ENCODE measurements at places on chromosomes 12 and 14. TPM values are rescaled to one million over a fixed set of nuclear protein-coding genes. Genes with fewer than 3 reads are reported as not detected.

Gene LHX5
- total RNA-seq: 1.5 TPM

Gene CLEC1B
- not detected for total RNA-seq

GRCh38 chr12:114815026-114815795 lies 131.2 kb upstream of the TBX3 start:
- peaks cover 3% of the 10 kb centered on the region for H3K27me3 ChIP-seq
- peaks cover 20% of the 10 kb centered on the region for H3K4me1 ChIP-seq
- no peaks in the 10 kb centered on the region for H3K36me3 ChIP-seq
- H3K27ac ChIP-seq: no peak overlapping the region

DNA sequence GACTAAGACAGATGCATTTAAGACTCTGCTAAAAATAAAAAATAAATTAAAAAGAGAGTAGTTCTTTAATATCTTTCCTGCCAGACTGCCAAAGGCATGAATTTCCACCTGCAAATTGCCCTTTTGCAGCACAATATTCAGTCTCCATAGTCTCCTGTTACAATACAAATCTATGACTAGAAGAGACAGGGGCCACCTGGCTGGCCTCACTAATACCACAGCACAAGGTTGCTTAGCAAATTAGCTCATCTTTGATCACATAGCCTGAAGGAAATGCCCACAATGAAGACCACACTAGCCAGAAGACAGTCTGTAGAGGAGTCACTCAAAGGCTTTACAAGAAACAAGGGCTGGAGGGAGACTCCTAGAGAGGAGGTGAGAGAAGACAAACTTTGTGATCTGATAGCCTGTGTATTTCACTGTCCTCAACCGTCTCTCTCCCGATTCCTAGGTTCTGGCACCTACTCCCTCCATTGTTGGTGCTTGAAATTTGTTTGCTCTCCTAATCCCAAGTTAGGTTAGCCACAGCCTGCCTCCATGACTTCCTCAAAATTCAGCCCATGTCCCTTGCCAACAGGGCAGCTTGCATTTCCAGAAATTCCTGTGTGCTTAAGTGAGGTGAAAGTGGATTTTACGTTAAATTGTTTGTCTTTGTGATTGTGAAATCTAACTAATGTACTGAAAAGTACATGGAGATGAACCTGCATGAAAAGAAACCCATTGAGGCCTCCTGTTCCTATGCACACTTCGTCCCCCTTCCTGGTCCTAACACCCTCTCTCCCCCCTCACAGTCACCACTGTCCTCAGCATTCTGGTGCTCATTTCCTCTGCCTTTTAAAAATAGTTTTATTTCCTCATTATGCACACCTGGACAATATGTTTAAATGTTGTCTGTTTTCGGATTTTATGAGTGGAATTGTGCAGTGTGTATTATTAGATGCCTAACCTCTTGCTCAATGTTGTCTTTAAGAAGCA lies 88.7 kb upstream of the PLXNC1 start:
- no peak overlapping the region for H3K4me3 ChIP-seq
- peaks cover 8% of the 10 kb centered on the region for H3K36me3 ChIP-seq
- no peak for DNase-seq
- H3K27ac ChIP-seq: no peak overlapping the region
- H3K4me1 ChIP-seq: peaks cover 9% of the 10 kb centered on the region

- H3K4me3 ChIP-seq: no peak overlapping the region
- peak overlapping the region; percentile 82 for H3K27ac ChIP-seq
Measured at GRCh38 chr12:32264961-32265360, 134.4 kb upstream of the FGD4 start.

- H3K27me3 ChIP-seq: no peaks in the 10 kb centered on the region
- H3K36me3 ChIP-seq: peaks cover 19% of the 10 kb centered on the region
- H3K27ac ChIP-seq: no peak overlapping the region
- DNase-seq: no peak
- no peak overlapping the region for H3K4me3 ChIP-seq
- H3K4me1 ChIP-seq: peaks cover 25% of the 10 kb centered on the region
Measured at GRCh38 chr12:93748672-93749383, 71.7 kb downstream of the CRADD start.

- no peak overlapping the region for H3K27ac ChIP-seq
- H3K36me3 ChIP-seq: no peaks in the 10 kb centered on the region
- H3K4me3 ChIP-seq: no peak overlapping the region
- H3K4me1 ChIP-seq: no peaks in the 10 kb centered on the region
Measured at GRCh38 chr14:59534361-59534987, 42.1 kb downstream of the CCDC175 start.
